ENCODE measurements at places on chromosomes 16 and 17.

DNA sequence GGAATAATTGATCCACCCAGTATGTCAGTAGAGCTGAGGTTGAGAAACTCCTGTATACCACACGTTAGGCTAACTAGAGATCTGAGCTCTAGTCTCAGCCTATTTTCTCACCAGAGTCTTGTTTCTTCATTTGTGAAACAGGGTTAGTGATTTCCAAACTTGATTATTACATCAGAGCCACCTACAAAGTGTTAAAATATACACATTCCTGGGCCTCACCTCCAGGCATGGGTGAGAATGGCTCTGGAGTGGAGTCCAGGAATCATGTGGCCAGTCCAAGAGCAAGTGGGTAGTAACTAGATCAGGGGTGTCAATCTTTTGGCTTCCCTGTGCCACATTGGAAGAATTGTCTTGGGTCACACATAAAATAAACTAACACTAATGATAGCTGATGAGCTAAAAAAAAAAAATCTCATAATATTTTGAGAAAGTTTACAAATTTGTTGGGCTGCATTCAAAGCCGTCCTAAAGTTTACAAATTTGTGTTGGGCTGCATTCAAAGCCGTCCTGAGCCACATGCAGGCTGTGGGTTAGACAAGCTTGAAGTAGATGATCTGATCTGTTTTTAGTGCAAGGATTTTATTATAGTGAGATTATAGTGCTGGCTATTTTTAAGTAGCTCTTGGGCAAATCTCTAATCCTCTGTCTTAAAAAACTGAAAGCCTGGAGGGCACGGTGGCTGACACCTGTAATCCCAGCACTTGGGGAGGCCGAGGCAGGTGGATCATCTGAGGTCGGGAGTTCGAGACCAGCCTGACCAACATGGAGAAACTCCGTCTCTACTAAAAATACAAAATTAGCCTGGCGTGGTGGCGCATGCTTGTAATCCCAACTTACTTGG is 20.4 kb downstream of the PRCD start:
- no peak for DNase-seq

- DNase-seq, result no peak
Observed at GRCh38 chr16:72609933-72610332, 438.0 kb upstream of the PMFBP1 start.

GRCh38 chr16:1216296-1216619 is 8.8 kb downstream of the TPSG1 start:
- DNase-seq, result no peak

- DNase-seq, result no peak
Observed at GRCh38 chr16:12586701-12587100, 217.0 kb downstream of the CPPED1 start.

- DNase-seq, result peak; percentile 39
Observed at GRCh38 chr17:47698749-47699535, 5.0 kb downstream of the TBKBP1 start.

DNA sequence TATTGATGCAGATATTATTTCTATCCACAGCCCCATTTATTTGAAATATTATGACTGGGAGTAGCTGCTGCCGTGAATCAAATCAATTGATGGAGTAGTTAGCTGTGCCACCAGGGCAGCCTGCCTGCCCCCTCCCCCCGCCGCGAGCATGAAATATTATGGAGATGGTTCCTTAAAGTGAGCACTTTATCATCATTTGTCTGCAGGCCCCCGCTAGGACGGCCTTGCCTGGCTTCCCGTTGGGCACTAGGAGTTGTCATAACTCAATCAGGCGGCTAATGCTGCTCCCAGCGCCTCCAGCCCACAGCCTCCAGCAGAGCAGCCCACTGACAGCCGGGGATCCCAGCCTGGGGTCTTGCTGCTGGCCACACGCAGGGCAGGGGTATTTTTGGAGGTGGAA is 173.9 kb downstream of the SALL1 start:
- no peak for DNase-seq

GRCh38 chr17:58306131-58306951 is 22.3 kb downstream of the TSPOAP1 start:
- DNase-seq, result no peak

- DNase-seq, result no peak
Observed at GRCh38 chr17:55634702-55635101, 88.0 kb downstream of the TMEM100 start.

DNA sequence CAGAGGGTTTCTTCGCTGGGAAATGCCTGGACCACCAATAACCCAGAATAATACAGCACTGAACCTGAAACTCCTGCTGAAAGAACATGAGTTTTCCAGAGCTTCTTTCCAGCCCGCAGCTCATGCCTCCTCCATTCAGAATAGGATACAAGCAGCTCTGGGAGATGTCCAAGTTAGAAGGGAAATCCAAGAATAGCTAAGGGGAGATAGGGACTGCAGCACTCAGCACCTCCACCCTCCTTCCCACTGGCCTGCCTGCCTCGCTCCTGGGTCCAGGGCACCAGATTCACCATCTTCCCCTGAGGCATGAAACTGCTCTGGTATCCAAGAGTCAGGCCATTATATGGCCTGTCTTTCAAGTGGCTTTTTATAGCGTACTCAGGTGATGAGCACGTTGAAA is 4.1 kb downstream of the KRT31 start:
- no peak for DNase-seq

DNA sequence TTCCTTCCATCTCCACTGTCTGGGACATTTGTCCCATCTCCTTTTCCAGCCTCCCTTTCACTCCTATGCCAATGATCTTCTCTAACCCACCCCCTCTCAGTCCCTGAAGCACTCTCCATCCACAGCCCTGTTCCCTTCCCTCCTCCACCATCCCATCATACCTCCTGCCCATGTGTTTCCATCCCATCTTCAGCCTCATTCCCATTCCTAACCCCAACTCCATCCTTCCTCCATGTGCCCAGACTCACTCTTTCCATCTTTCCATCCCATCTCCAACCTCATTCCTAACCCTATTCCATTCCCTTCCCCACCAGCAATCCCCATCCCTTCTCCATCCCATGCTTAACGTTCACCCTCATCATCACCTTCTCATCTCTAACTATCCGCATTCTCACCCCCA is 4.3 kb downstream of the IL27 start:
- no peak for DNase-seq

- peak; percentile 97 for DNase-seq
Observed at GRCh38 chr17:80892019-80892855, 99.4 kb upstream of the CHMP6 start.

DNA sequence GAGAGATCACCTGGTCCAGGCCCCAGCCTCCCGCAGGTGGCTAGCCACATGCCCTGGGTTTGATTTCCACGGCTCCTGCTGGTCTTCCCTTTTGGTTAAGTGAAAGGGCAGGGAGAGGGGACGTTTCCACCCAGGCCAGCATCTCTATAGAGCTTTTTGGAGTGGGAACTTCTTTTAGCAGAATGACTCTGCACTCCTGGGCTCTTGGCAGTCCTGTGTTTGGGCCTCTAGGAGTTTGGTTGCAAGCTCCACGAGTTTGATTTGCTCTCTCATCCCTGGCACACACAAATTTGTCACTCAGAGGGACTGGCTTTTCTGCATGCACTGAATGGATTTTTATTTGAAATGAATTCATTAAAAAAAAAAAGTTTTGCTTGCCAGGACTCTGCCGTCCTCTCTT is 32.8 kb downstream of the MSI2 start:
- peak; percentile 8 for DNase-seq

DNA sequence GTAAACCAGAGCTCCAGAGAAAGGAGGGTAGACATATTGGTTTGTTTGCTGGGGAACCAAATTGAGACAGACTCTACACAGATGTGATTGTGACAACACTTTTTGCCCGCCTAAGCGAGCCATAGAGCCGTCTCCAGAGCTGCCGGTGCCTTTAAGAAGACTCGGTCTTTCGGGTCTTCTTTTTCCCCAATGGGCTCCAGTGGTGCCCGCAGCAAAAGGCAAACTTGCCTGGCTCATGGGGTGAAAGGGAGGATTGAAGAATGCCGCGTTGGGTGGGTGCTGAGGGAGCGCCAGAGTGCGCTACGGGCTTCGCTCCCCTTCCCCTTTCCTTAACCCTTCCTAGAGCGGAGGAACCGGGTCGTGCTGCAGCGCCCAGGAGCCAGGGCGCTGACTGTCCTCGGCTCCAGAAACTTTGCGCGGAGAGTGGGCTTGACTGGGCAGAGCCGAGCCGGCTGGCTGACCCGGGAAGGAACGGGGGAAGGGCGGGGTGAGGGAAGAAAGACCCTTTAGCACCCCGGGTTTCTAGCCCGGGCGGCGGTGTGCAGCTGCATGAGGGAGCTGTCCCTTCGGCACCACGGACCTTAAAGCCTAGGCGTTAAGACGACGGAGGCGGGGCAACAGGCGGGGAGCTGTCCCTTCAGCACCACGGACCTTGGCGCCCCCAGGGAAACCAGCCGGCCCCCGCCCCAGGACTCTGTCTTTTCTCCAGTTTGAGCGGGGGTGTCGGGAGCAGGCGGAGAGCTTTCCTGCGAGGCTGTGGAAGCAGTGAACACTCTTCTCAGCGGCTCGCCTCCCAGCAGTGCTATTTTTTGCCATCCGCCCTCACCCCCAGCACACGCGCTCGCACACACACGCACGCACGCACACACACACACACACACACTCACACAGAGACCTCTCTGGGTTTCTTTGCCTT is at the start of gene CACNG3:
TSS of gene CACNG3 (plus strand) at position 880 of the 916 bp plus-strand sequence. CDS start 420 bp downstream, outside the sequence.
- no peak for DNase-seq

Data from CD14-positive monocyte (primary cell).